Urothelium cell line (cell line): ENCODE measurements at places on chromosomes 5 and 9.

DNA sequence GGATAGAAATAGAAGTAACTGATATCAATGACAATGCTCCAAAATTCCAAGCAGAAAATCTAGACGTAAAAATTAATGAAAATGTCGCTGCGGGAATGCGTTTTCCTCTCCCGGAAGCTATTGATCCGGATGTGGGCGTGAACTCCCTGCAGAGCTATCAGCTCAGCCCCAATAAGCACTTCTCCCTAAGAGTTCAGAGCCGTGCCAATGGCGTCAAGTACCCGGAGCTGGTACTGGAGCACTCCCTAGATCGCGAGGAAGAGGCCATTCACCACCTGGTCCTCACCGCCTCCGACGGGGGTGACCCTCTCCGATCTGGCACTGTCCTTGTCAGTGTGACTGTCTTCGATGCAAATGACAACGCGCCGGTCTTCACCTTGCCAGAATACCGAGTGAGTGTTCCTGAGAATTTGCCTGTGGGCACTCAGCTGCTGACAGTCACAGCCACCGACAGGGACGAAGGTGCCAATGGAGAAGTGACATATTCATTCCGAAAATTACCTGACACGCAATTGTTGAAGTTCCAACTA, 818 bp downstream of the PCDHGA10 start:
- DNase-seq = no peak

DNA sequence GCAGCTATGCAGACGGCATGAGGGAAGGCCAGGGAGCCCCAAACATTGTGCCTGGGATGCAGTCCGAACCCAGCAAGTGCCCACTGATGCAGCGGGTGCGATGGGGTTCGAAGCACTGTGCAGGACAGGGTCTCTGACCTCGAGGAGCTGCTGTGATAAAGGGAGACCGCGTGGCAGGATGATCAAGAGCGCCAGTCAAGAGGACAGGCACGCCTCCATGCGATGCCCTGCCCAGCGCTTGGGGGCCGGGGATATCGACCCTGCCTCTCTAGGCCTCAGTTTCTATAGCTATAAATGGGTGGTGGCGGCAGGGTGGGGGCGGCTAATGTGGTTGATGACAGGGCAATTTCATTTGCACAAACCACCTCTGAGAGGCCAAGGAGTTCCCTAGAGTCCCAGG, 84.7 kb upstream of the BARHL1 start:
- no peak for DNase-seq

DNA sequence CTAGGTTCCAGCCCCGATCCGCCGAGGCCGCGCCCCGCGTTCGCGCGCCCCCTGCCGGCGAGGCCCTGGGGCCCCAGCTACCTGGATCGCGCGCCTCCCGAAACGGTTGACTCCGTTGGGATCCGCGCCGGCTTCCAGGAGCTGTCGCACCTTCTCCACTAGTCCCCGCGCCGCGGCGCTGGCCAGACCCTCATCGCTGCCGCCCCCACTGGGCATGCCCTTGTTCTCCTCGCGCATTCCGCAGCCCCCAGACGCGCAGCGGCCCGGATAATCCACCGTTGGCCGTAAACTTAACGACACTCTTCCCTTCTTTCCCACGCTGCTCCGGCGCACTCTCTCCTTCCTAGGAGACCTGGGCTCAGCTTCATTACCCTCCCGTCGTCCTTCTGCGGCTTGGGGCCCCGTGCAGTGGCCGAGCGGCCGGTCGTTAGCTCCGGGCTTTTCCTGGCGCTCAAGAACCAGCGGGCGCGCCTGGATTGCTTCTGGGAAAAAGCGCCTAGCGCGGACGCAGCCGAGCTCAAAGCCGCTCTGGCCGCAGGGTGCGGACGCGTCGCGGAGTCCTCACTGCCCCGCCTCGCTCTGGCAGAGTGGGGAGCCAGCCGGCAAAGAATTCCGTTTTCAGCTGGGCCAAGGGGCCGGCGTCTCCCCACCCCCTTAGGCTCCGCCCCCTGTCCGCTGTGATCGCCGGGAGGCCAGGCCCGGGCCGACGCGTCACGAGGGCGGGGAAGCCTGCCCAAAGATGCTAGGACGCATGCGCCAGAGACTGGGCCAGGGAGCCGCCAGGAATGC, at the start of gene CDKN2B:
Gene CDKN2B, minus strand, starts transcription at position 589 of the 789 bp plus-strand sequence. Its CDS starts 352 bp downstream, at position 237.
- peak; percentile 12 for DNase-seq

DNA sequence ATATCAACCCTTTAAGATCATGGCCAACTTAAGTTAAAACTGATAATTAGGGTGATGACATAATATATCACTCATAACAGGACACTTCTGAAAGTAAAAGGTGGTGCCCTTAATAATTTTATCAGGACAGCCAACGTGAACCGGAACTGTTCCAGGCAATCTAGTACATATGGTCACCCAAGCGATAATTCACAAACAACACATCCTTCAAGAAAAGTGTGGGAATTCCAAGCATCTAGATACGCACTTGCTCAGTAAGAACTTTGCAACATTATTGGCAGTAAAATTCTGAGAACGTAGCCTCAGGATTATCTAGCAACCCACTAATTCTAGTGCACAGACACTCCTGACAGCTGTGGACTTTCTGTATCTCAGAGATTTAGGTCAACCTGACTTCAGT, 85.7 kb downstream of the ALDH7A1 start:
- DNase-seq = no peak

DNA sequence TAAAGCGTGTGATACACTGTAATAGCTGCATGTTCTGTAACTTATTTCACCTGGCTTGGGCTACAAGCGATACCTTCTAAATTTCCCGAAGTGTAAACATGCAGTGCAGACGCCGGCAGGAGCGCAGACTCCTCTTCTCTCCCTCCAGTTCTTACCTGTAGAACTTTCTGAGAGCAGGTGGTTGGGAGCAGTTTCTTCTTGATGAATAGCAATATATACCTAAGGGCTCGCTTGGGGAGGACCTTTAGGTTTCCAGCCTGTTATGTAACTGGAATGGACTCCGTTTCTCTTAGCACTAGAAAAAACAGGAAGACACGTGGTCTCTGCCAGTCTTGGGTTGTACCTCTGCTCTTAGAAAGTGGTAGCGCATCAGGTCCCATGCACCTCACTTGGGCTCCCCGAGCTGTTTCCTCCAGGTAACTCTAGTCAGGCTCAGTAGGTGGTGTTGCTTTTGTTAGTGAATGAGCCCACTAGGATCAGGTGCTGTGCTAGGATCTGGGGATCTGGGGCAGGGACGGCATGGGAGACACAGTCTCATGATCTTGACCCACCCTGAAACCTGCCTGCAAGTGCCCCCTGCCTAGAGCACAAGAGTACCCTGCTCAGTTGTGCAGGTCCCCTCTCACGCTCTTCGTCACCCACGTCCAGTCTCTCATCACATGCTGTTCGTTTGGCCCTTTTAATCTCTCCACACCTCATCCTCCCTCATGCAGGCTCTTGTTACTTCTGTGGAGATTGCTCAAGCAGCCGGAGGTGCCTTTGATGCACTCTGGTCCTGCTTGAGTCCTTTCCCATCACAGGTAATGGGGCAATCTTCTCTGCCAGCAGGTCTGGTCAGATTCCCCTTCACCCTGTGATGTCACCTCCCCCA, 2.8 kb downstream of the TENT4A start:
- no peak for DNase-seq

DNA sequence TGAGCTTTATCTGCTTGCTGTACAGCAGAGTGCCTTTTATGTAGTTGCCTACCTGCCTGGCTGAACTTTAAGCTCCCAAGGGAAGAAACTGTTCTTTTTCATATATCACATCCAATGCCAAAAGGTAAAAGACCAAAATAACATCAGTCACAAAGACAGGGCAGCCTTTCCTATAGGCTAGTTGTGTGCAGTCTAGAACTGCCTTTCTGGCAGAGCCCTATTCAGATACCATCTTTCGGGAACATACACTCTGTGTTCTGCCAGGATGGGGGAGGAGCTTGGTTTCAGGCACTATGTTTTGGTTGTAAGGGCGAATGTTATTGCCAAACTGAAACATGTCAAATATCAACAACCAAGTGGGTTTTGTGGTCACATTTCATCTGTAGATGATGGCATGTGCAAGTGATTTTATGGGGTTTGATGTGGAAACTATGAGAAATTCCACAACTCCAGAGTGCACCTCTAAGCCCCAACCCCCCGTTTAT, 314.5 kb downstream of the ADGRV1 start:
- no peak for DNase-seq
